ENCODE measurements at places on chromosomes 3 and 15. TPM values are rescaled to one million over a fixed set of nuclear protein-coding genes. Genes with fewer than 3 reads are reported as not detected.

Gene IQCF5
- not detected for total RNA-seq

Gene PLAAT1
- total RNA-seq, result 21.2 TPM

Gene ATP13A4
- total RNA-seq, result 0.93 TPM

Gene C3orf38
- total RNA-seq, result 26.0 TPM

Gene ANKRD63
- total RNA-seq, result not detected

DNA sequence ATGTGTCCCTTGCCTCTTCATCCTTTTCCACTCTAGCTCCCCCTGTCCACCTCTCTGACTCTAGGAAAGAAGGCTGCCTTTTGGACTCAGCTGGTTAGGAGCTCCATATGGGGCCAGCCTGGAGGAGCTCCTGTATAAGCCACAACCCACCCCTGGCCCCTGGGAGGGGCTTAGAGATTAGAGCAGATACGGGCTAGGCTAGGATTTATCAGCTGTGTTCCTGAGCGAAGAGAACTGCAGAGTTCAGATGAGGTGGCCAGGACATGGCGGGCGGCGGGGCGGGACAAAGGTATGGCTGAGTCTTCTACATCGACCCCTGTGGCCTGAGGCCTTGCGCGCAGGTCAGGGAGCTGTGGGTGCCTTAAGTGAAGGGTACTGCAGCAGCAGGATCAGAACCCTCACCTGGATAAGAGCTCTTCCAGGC is 7.9 kb downstream of the NBEAL2 start:
- DNase-seq, result no peak

- DNase-seq, result no peak
These were observed 305.1 kb downstream of the GAP43 start for GRCh38 chr3:115928376-115928775.

GRCh38 chr3:908839-909238 is 184.0 kb upstream of the CNTN6 start:
- DNase-seq, result peak; percentile 32

DNA sequence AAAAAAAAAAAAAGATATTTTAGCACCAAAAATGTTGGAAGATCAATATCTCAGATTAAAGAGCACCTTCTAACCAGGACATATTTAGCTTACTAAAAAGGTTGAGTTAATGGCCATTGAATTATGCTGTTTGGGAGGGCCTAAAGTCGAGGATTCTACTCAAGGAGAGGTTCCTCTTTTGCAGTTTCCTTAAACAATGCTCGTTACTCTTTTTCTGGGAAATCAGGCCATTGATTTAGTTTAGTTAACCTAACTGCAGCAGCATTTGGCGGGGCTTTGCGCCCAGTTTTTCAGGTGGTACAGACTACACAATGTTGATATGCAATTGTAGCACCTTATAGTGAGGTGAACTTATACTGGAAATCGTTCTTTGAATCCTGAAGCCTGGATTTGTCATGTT is 6.8 kb downstream of the ABHD2 start:
- DNase-seq, result no peak

DNA sequence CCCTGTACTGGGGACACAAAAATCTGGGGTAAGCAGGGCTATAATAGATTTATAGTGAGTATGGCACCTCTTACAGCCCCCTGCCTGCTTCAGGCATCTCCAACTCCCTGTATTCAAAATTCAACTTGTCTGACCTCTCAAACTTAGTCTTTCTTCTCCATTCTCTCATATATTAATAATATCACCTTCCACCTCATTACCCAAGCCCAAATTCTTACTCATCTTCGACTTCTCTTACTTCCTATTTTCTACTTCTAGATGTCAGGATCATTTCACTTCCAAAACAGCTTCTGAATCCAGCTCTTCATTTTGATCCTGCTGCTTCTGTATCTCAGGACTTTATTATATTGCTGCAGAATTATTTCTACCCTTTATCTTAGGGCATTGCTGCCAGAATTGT is 290.7 kb downstream of the CHST2 start:
- DNase-seq, result no peak

GRCh38 chr15:90953947-90954711 is 555 bp upstream of the RCCD1 start:
- DNase-seq, result no peak

DNA sequence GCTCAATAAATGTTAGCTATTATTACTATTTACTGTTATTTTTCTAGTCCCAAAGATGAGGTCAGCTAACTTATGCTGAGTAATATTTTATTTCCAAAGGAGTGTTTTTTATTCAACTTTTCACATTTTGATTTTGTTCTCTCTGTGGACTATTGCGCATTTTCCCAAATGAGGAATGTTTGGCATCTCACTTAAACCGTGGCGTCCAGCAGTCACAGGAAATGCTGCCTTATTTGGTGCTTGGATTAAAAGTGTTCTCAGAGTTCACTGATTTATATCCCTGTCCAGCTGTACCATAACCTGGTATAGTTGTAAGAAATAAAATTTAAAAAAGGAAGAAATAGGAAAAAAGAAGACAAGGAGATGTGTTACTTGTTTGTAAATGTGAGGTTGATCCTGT is 166.8 kb downstream of the THSD4 start:
- no peak for DNase-seq

DNA sequence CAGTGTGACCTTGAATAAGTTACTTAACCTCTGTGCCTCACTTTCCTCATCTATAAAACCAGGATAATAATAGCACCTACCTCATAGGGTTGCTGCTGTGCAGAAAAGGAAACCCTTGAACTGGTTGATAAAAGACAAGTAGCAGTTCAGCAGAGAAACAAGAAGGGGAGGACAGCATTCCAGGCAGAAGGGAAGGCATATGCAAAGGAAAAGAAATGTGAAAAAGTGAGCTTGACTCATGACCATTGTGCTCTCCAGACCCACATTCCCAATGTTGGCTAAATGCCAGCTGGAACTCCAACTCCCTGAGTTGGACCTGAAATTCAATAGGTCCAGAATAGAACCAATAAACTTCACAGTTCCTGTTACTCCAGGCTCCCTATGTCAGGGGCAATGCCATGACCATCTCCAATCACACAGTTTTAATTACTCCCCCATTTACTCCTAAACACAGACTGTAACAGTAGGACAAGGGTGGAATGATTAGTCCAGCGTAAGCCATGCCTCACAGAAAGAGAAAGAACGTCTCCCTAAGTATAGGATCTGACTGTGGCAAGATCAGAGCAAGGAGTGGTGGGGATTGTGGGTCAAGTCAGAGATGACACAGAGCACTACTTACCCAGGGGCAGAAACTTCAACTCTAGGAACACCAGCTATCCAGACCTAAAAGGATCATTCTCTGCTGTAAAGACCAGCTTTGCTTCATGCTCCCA is 26.9 kb downstream of the PRKAR2A start:
- no peak for DNase-seq

DNA sequence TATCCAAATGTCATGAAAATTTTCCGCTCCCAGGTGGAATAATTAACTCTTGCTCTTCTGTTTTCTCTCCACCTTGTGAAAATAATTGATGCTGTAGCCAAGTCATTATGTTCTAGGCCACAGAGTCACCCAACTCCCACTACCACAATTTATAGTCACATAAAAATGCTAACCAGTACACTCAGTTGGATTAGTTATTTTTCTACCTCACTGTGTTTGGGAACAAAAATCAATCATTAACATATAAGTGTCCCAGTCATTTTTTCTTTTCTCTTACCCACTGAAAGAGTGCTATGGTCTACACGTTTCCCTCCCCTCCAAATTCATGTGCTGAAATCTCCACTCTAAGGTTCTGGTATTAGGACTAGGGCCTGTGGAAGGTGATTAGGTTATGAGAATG is 255.6 kb upstream of the LMCD1 start:
- no peak for DNase-seq

- no peak for DNase-seq
These were observed 64.1 kb downstream of the EXOG start for GRCh38 chr3:38560284-38560683.

- DNase-seq, result no peak
These were observed 7.8 kb upstream of the CHRM5 start for GRCh38 chr15:33960549-33960935.

DNA sequence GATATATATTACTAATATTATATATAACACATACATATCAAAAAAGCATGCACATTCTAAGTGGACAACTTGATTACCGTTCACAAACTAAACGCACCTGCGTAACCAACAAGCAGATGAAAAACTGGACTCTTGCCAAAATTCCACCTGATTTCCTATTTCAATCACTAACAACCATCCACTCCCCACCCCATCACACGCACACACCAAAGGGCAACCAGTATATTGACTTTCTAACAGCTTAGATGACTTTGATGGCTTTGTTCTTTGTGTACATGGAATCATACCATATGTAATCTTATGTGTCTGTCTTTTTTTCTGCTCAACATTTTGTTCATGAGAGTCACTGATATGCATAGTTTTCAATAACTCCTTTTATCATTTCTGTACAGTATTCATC is 496.8 kb upstream of the ARRDC4 start:
- no peak for DNase-seq

GRCh38 chr3:53991240-53991639 is 99.6 kb upstream of the SELENOK start:
- DNase-seq, result no peak

- DNase-seq, result no peak
These were observed 371.5 kb upstream of the GOLIM4 start for GRCh38 chr3:168467115-168467714.

- DNase-seq, result no peak
These were observed 11.5 kb downstream of the SLC51A start for GRCh38 chr3:196227629-196228493.

DNA sequence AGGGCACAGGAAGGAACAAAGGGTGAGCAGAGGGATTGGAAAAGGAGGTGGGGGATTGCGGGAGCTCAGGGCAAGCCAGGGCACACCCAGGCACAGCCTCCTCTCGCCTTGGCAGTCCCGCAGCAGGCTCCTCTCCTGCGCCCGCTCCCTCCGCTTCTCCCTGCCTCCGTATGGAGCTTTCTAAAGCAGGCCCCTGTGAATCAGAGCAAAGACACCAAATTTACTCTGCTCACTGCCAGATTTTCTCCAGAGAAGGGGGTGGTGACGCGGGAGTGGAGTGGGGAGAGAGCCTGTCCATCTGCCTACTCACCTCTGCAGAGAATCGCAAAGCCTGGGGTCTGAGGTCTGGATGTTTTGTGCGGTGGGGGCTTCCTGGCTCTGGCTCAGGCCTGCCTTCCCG is 20.0 kb downstream of the ATP2B2 start:
- DNase-seq, result no peak

DNA sequence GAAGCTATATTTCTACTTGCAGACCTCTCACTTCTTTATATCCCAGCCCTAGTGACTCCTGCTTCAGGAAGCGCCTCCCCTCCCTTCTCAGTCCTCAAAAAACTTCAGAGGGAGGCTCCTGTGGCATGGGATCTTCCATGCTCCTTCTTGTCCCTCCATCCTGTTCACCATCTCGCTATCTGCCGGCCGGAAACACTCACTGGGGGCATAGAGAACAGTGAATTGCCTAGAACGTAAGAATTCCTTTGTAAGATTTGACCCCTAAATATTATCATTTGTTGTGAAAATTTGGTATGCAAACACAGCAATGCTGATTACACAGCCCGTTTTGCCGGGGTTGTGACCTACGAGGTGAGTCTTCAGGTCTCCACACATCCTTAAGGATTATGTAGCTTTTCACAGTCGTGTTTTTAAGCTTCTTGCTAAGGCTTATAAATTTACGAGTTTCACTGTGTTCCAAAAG is 218.7 kb upstream of the ATP10A start:
- no peak for DNase-seq

- no peak for DNase-seq
These were observed 22.5 kb downstream of the RIOX2 start for GRCh38 chr3:97949743-97950142.

DNA sequence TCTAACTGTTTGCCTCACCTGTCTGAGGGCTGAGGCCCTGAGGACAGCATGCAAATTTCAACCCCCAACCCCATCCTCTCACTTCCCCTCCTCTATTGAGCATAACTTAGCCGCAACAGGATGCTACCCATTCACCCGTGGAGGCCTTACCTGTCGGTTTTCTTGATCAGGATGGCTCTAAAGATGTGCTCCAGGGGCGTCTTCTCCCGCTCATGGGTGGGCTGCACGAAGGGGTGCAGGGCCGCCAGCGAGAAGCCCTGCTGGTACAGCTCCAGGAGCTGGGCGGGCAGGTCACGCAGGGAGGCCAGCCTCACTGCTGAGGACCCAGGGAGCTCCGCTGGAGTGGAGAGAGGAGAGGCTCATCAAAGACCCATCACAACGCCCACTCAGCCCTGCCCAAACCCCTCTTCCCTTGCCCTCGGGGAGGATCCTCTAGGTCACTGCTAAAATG is 79.8 kb downstream of the RFTN1 start:
- no peak for DNase-seq
